ENCODE measurements at places on chromosomes 5 and 9.

DNA sequence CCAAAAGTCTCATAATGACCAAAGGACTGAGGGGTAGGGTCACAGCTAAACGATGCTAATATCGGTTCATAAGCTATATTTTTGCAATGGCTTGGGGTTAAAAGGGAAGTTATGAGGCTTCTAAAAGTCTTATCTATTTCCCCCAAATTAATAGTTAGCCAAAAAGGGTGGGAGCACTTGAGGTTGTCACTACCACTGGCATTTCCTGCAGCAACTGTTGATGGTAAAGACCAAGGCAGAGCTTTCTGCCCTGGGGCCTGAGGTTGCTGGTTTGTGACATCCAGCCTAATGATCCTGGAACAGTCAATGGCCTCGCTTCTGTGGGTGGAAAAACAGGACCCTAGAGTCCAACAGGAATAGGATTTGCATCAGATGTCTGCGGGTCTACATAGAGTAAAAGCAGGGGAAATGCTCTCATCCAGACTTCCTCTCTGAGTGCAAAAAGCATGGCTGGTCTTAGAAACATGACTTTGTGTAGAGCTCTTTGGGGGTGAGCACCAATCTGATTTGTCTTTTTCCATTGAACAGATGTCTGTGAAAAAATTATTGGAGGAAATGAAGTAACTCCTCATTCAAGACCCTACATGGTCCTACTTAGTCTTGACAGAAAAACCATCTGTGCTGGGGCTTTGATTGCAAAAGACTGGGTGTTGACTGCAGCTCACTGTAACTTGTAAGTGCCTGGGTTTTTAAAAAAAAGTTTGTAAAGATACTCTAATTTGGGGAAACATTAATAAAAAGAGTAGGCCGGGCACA lies 2.7 kb downstream of the GZMA start:
- DNase-seq = no peak

DNA sequence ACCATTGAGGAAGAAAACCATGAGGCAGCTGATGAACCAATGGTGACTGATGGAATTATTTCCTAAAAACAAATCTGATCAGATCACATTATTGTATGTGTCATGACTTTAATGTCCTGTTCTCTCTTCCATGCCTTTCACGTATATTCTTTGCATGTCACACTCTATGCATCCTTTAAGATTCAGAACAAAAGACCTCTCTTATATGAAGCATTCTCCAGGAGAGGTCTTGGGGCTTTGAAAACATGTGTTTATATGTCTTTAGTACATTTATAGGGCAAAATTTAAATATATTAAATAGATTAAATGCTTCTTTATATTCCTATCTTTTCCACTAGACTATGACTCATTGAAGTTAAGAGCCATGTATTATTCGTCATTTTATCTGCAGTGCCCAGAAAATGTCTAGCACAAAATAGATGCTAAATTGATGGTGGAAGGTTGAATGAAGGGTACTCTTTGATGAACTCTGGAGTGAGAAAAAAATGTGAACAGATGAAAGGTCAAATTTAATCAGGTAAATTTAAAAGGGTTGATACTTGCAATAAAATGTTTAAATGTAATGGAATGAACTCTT lies 196.3 kb downstream of the PSAT1 start:
- no peak for DNase-seq

DNA sequence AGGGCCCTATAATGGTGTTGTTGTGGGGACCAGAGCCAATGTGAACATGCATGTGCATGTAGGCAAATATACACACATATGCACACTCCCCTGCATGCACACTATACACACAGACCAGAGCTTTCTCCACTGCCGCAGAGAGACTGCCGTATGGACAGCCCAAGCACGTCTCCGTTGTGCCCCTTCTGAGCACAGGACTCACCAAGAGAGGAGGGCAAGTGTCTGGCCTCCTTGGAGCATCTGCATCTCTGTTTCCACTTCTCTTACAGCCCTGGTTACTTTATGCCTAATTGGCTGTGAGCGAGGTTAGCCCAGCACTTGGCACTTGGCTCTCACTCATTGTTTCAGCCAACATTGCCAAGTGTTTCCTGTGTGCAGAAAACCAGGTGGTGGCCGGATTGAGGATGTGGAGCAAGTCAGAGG lies 30.4 kb downstream of the CSF2 start:
- no peak for DNase-seq

- no peak for DNase-seq
Observed at GRCh38 chr5:143559586-143560109, 156.2 kb upstream of the NR3C1 start.

- peak; percentile 17 for DNase-seq
Observed at GRCh38 chr5:96601715-96602244, 60.4 kb upstream of the CAST start.

DNA sequence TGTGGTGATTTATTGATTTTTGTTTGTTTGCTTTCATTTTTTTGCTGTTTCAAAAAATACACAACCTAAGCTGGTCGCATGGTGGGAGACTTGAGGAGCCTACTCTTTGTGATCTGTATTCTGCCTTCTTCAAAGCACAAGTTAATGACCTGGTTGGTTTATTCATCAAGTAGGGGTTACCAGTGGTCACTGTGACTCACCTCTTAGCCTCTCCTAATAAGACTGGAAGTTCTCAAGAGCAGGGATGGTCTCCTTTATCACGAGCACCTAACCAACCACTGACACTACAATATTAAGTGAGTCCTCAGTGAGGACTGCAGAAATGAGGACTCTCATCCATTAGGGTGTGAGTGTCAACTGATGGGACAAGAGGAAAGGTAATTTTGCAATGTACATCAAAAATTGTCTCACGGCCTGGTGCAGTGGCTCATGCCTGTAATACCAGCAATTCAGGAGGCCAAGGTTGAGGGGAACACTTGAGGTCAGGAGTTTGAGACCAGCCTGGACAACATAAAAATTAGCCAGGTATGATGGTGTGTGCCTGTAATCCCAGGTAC lies 13.6 kb upstream of the MTMR12 start:
- no peak for DNase-seq

DNA sequence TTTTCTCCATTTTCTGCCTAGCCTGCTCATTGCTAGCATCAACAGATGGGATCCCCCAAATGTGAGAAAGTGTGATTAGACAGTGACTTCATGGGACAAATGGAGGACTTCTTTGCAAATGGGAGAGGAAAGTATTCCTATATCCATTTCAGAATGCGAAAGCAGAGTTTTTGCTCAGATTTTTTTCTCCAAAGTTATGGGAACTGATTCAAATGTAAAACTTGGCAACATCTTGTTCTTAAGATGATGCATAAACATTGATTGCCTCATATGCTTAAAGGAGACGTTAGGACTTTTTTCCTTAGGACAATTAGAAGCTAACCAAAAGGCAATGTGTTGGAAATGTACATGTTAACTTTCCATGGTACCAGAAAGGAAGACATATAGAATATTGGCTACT lies 704.3 kb upstream of the ZNF608 start:
- no peak for DNase-seq

GRCh38 chr9:38432922-38433510 lies 8.8 kb upstream of the IGFBPL1 start:
- no peak for DNase-seq

DNA sequence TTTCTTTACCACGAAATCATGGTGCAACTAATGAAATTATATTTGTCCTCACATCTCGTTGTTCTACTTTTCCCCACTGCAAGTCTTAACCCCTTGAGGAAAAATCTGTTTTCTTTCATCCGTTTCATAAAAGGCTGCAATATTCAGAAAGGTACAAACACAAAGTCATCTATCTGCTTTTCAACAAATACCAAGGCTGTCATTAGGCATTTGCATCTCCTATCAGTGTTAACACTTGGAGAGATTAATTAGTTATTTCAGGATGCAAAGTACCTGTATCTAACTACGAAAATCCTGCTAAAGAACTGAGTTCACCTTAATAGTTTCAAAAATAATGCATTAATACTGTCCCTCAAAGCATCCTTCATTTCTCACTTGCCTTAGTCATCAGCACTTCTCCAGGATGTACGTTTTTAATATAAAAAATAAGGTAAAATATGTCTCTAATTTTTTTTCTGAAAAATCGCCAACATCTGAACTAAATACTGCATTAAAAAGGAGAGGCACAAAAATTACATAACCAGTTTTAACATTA lies 1.8 kb downstream of the ARRDC3 start:
- no peak for DNase-seq

GRCh38 chr9:99896119-99896518 lies 10.3 kb upstream of the STX17 start:
- DNase-seq = no peak

DNA sequence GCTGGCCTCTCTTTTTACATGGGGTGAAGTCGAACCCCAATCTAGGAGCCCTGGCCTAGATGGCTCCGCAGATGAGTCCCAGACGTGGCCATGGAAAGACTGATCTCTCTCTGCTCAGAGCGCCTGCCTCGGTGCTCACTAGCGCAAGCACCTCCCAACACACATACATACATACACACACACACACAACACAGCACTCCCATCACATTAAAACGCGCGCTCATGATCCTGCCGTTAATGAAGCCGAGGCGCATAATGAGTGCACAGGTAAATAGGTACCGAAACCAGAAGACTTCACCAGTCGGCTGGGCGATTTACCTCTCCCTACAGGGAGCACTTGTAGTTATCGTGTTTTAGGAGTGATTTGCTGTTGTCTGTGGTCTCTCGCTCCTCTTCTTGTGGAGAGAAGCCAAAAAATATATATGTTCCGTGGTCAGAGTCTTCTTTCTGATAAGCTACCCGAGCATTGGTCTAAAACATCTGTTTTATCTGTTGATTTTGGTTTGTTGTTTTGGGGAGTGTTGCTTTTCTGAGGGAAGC lies 207.7 kb downstream of the MEF2C start:
- no peak for DNase-seq

- DNase-seq = no peak
Observed at GRCh38 chr9:105887679-105888078, 193.3 kb downstream of the TMEM38B start.

DNA sequence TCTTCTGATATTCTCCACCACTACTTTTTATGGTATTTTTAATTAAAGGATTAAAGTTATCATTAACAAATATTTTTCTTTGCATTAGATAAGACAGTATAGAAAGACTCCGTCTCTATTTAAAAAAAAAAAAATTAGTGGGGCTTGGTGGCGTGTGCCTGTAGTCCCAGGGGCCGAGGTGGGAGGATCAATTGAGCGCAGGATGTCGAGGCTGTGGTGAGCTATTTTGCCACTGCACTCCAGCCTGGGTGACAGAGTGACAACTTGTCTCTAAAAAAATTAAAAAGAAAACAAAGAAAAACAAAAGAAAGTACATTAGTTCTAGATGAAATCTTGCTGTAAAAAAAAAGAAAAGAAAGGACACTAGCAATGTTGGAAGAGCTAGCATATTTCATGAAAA lies 97.4 kb upstream of the IL6ST start:
- DNase-seq = no peak

- DNase-seq = no peak
Observed at GRCh38 chr9:70324963-70325362, 66.2 kb downstream of the SMC5 start.

- peak; percentile 1 for DNase-seq
Observed at GRCh38 chr9:85258823-85259370, 482.9 kb downstream of the AGTPBP1 start.

GRCh38 chr5:80809451-80809850 lies 150.7 kb upstream of the RASGRF2 start:
- DNase-seq = no peak

DNA sequence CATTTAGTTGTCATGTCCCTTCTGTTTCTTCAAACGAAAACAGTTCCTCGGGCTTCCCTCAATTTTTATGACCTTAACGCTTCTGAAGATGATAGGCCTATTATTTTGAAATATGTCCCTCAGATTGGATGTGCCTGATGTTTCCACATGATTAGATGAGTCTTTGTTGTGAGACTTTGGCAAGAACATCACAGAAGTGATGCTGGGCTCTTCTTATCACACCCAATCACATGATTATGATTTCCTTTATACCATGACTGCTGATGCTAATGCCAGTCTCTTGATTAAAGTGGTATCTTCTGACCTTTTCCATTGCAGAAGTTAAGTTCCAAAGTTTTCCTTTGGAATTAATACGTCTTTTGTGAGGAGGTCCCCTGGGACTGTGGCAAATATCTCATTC lies 175.7 kb downstream of the SAXO1 start:
- no peak for DNase-seq

- peak; percentile 47 for DNase-seq
Observed at GRCh38 chr5:119435436-119436132, 16.7 kb upstream of the HSD17B4 start.

DNA sequence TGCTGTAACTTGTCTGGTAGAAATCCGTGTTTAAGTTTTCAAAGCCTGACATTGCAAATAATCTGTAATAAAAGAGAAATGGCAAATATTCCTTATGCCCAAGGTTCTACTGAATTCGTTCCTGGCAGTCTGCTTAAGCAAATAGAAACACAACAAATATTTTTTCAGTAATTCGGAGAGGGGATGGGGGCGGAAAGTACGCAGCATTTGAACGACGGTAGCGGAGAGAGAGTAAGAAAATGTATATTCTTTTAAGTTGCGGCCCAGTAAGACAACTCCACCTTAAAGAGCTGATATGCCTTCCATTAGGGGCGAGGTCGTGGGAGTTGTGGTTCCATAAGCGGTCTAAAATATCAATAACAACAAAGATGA lies 569 bp downstream of the YIPF5 start:
- no peak for DNase-seq

- no peak for DNase-seq
Observed at GRCh38 chr5:42168091-42168670, 243.1 kb downstream of the FBXO4 start.

DNA sequence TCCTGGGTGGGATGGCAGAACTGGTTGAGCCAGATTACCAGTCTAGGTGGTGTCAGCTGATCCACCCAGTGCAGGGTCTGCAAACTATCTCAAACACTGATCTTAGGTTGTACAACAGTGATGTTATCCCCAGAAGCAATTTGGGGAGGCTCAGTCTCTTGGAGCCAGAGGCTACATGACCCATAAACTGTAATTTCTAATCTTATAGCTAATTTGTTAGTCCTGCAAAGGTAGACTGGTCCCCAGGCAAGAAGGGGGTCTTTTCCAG lies 5.3 kb upstream of the ZNF366 start:
- no peak for DNase-seq

DNA sequence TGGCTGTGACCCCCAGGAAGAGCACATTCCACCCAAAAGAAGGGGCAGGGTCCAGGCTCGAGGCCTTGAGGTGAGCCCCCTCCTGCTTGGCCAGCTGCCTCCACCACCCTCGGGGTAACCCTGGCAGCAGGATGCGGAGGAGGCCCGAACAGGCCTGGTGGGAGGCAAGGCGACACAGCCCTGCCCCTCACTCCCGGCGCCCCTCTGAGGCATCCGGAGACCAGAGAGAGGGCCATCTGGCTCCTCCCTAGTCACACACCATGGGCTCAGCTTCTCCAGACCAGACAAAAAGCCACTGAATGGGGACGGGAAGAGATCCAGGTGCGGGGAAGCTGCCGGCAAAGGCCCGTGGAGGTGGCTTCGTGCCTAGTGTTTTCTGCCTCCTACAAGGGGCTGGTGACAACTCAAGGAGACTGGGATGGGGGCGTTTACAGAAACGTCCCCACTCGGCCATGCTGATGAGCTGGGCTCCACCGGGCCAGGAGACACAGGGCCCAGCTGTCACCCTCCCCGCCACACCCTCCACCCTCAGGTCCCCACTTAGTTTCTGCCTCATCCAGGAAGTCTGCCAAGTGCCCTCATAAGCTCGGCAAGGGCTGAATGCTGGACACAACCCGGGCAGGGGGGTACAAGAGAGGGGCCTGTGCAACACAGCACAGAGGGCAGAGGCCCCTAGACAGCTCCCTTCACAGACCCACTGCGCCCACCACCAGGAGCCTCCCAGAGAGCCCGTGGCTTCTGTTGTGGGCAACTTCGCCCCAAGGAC lies 41.9 kb downstream of the NACC2 start:
- no peak for DNase-seq

GRCh38 chr9:27963836-27964235 lies 390.6 kb upstream of the C9orf72 start:
- DNase-seq = no peak
